ENCODE measurements at places on chromosomes 6 and 20.

- no peak overlapping the region for H3K27ac ChIP-seq
- DNase-seq: no peak
- H3K27me3 ChIP-seq: no peaks in the 10 kb centered on the region
- H3K36me3 ChIP-seq: no peaks in the 10 kb centered on the region
- H3K4me1 ChIP-seq: no peaks in the 10 kb centered on the region
These were observed 60.2 kb downstream of the LRRC1 start for GRCh38 chr6:53854843-53855567.

DNA sequence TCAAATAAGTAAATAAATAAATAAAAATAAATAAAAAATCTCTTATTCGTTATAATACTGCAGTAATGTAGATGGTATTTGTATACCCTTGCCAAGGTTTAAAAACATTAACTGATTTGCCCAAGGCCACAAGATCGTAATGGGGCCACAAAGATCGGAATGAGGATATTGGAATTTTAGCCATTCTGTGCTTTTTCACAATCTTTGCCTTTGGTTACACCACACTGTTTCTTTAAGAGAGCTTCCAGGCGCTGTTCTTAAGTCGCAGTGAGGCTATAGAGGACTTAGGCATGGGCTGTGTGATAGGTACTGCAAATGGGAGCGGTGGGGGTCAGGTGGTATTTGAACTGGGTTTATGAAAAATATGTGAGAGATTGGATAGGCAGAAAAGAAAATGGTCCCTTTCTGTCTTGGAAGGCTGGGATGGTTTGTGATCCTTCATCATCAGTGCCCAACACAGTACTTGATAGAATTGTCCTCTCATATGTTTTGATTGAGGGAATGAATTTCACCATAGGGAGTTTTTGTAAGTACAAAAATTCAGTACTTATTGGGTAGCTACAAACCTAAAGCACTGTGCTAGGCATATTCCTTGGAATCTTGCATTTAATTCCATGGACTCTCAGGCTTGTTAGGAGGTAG lies 1.4 kb downstream of the NUS1 start:
- H3K4me1 ChIP-seq: peaks cover 4% of the 10 kb centered on the region
- peak overlapping the region; percentile 91 for H3K4me3 ChIP-seq
- no peaks in the 10 kb centered on the region for H3K27me3 ChIP-seq
- peak; percentile 30 for DNase-seq
- H3K27ac ChIP-seq: no peak overlapping the region
- H3K36me3 ChIP-seq: peaks cover 6% of the 10 kb centered on the region

- no peaks in the 10 kb centered on the region for H3K36me3 ChIP-seq
- H3K27me3 ChIP-seq: no peaks in the 10 kb centered on the region
- H3K4me3 ChIP-seq: no peak overlapping the region
- H3K4me1 ChIP-seq: peaks cover 2% of the 10 kb centered on the region
- no peak overlapping the region for H3K27ac ChIP-seq
These were observed 208.7 kb downstream of the ALDH8A1 start for GRCh38 chr6:134741200-134741536.

GRCh38 chr6:38169977-38170526 lies 350.5 kb downstream of the ZFAND3 start:
- no peak overlapping the region for H3K4me3 ChIP-seq
- no peaks in the 10 kb centered on the region for H3K27me3 ChIP-seq
- no peak for DNase-seq
- no peak overlapping the region for H3K27ac ChIP-seq

DNA sequence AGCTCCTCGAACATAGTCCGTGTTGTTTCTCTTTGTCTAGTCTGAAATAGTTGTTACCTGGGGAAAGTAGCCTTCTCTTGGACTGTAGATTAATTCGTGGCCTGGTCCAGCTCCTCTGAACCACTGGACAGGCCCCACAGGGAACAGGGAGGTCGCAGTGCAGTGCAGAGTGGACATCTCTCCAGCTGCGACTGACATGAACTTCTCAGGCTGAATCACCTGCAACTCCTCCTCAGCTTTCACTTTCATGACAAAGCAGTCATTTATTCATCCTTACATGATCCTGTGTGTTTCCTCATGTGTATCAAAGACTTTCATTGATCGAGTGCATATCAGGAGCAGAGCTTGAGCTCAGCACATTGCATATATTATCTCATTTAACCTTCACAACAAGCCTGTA lies 19.1 kb upstream of the SIRPG start:
- peaks cover 45% of the 10 kb centered on the region for H3K27me3 ChIP-seq
- no peaks in the 10 kb centered on the region for H3K36me3 ChIP-seq
- H3K27ac ChIP-seq: no peak overlapping the region
- no peaks in the 10 kb centered on the region for H3K4me1 ChIP-seq
- no peak overlapping the region for H3K4me3 ChIP-seq

DNA sequence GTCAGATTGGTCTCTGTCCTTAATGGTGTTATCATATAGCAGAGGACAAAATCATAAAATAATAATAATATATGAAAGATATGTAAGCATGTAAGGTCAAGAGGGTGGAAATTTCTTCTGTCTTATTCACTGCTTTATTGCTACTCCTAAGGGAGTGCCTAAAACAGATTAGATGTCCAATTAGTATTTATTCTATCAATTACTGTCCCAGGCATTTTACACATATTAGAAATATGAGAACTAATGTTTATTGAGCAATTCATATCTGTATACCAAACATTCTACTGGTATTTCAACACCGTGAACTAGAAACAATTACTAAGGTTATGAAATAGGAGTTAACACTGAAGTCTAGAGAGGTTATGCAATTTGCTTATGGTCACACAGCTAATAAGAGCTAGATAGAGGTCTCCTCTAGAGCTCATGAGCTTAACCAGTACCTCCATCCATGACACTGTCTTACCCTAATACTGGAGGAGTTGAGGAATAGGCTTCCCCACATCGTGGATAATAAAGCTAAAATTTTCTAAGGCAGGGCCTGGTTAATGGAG lies 302.3 kb downstream of the PLCB1 start:
- H3K36me3 ChIP-seq: no peaks in the 10 kb centered on the region
- H3K4me1 ChIP-seq: peaks cover 7% of the 10 kb centered on the region
- no peaks in the 10 kb centered on the region for H3K27me3 ChIP-seq
- no peak overlapping the region for H3K4me3 ChIP-seq
- no peak for DNase-seq

GRCh38 chr6:30530014-30530413 lies 26.3 kb downstream of the GNL1 start:
- no peaks in the 10 kb centered on the region for H3K27me3 ChIP-seq
- no peaks in the 10 kb centered on the region for H3K36me3 ChIP-seq
- no peak overlapping the region for H3K4me3 ChIP-seq
- H3K4me1 ChIP-seq: peaks cover 5% of the 10 kb centered on the region
- no peak overlapping the region for H3K27ac ChIP-seq

GRCh38 chr6:8707956-8708772 lies 272.8 kb upstream of the SLC35B3 start:
- H3K36me3 ChIP-seq: no peaks in the 10 kb centered on the region
- H3K4me3 ChIP-seq: no peak overlapping the region
- H3K27ac ChIP-seq: no peak overlapping the region
- DNase-seq: peak; percentile 3

GRCh38 chr6:89350281-89350966 lies 2.1 kb downstream of the UBE2J1 start:
- no peak overlapping the region for H3K4me3 ChIP-seq
- peaks cover 2% of the 10 kb centered on the region for H3K36me3 ChIP-seq
- H3K27me3 ChIP-seq: no peaks in the 10 kb centered on the region
- H3K4me1 ChIP-seq: peaks cover 18% of the 10 kb centered on the region

GRCh38 chr6:46756469-46757213 lies 9.9 kb downstream of the ANKRD66 start:
- H3K27me3 ChIP-seq: no peaks in the 10 kb centered on the region

Data from mesenchymal stem cell (in vitro differentiated cells and primary cell).